ENCODE measurements at places on chromosomes 4 and X.

GRCh38 chr4:176286728-176287127 is 17.7 kb upstream of the ASB5 start:
- no peak for DNase-seq

- no peak for DNase-seq
Measured at GRCh38 chr4:127498366-127498765, 134.4 kb upstream of the INTU start.

- DNase-seq, result no peak
Measured at GRCh38 chr4:22463179-22463578, 52.7 kb downstream of the ADGRA3 start.

DNA sequence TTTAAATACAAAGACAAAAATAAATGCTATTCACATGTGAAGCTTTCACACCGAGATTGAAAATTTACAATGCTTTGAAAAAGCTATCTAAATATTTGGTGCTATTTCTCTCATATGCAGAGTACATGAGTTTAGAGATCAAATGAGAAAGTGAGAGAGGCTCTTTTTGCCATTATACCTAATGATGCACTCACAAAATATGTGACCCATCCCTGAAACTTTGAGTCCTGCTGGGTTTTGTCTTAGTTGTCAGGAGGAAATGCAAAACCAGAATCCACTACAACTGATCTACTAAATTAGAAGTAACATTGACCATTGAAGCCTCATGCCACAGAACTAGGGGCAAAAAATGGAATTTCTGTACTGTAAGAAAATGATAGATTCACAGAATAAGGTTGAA is 251.7 kb downstream of the MAPK10 start:
- no peak for DNase-seq

- no peak for DNase-seq
Measured at GRCh38 chr4:107478327-107478980, 241.6 kb downstream of the PAPSS1 start.

GRCh38 chr4:38675146-38676121 is 11.4 kb downstream of the KLF3 start:
- peak; percentile 92 for DNase-seq

GRCh38 chr4:155140889-155141288 is 67.5 kb upstream of the NPY2R start:
- no peak for DNase-seq
